ENCODE measurements at places on chromosomes 7 and 10. TPM values are rescaled to one million over a fixed set of nuclear protein-coding genes. Genes with fewer than 3 reads are reported as not detected.

- no peak for DNase-seq
- no peak overlapping the region for H3K4me3 ChIP-seq
- H3K27me3 ChIP-seq, result peaks cover 26% of the 10 kb centered on the region
Observed at GRCh38 chr10:22323538-22324305, 2.8 kb downstream of the BMI1 start.

DNA sequence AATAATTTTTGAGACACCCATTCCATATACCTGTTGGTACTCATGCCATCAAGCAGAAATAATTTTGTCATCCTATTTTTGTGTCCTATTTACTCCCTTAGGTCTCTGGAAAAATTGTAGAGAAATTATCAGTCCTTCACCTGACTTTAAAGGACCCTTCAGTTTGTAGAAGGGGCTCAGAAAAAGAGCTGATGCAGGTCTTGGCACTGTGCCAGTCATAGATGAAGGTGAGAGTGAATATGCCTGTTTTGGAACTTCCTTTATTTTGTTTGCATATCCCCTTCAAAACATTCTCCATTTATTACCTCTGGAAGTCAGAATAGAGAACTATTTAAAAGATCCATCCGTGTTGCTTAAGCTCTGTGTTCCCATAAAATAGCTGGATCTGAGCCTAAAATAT, 321.0 kb upstream of the TPK1 start:
- H3K36me3 ChIP-seq, result no peaks in the 10 kb centered on the region
- no peak for DNase-seq

Gene RBAK
- total RNA-seq, result 8.4 TPM

- no peak for DNase-seq
- no peaks in the 10 kb centered on the region for H3K36me3 ChIP-seq
- H3K4me3 ChIP-seq, result no peak overlapping the region
- no peak overlapping the region for H3K27ac ChIP-seq
- H3K4me1 ChIP-seq, result no peaks in the 10 kb centered on the region
- peaks cover 68% of the 10 kb centered on the region for H3K27me3 ChIP-seq
Observed at GRCh38 chr10:77455561-77455960, 182.0 kb downstream of the KCNMA1 start.

Gene ELFN1
- 10.5 TPM for total RNA-seq

- H3K27me3 ChIP-seq, result peaks cover 27% of the 10 kb centered on the region
- H3K4me3 ChIP-seq, result no peak overlapping the region
- H3K27ac ChIP-seq, result no peak overlapping the region
- H3K4me1 ChIP-seq, result peaks cover 15% of the 10 kb centered on the region
- no peaks in the 10 kb centered on the region for H3K36me3 ChIP-seq
Observed at GRCh38 chr10:106615081-106615480, 549.4 kb downstream of the SORCS1 start.

DNA sequence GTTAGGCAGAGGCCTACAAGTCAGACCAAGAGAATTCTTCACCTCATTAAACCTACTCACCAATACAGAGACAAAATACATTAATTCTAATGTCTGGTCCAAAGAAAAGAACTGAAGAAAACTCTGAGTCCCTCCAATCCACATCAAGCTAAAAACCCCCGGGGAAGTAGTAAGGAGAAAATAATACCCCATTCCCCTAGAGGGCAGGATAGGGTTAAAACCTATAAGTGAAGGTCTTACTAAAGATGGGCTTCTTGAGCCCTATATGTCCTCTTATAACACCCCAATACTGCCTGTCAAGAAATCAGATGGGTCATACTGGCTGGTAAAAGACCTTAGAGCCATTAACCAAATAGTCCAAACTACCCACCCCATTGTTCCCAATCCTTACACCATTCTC, 141.3 kb upstream of the TMEM106B start:
- no peak overlapping the region for H3K27ac ChIP-seq
- no peak overlapping the region for H3K4me3 ChIP-seq
- H3K36me3 ChIP-seq, result no peaks in the 10 kb centered on the region
- H3K4me1 ChIP-seq, result no peaks in the 10 kb centered on the region
- DNase-seq, result no peak
- H3K27me3 ChIP-seq, result no peaks in the 10 kb centered on the region

- no peaks in the 10 kb centered on the region for H3K27me3 ChIP-seq
- H3K27ac ChIP-seq, result peak overlapping the region; percentile 68
- H3K4me3 ChIP-seq, result no peak overlapping the region
- H3K4me1 ChIP-seq, result peaks cover 42% of the 10 kb centered on the region
Observed at GRCh38 chr7:24924375-24924774, 55.6 kb downstream of the OSBPL3 start.

Gene DYNC1I1
- 38.8 TPM for total RNA-seq

- no peaks in the 10 kb centered on the region for H3K36me3 ChIP-seq
- H3K27ac ChIP-seq, result no peak overlapping the region
- H3K4me1 ChIP-seq, result peaks cover 3% of the 10 kb centered on the region
Observed at GRCh38 chr10:110437761-110438341, 59.9 kb upstream of the DUSP5 start.

- H3K27me3 ChIP-seq, result no peaks in the 10 kb centered on the region
- no peak overlapping the region for H3K4me3 ChIP-seq
- no peak overlapping the region for H3K27ac ChIP-seq
- DNase-seq, result no peak
- H3K4me1 ChIP-seq, result peaks cover 26% of the 10 kb centered on the region
Observed at GRCh38 chr7:47885309-47885986, 62.8 kb downstream of the PKD1L1 start.

Gene OR2A12
- not detected for total RNA-seq

- H3K27me3 ChIP-seq, result no peaks in the 10 kb centered on the region
- H3K4me3 ChIP-seq, result no peak overlapping the region
- H3K36me3 ChIP-seq, result no peaks in the 10 kb centered on the region
- H3K4me1 ChIP-seq, result no peaks in the 10 kb centered on the region
- no peak overlapping the region for H3K27ac ChIP-seq
Observed at GRCh38 chr7:14717816-14718215, 184.7 kb downstream of the DGKB start.

Gene ICA1
- total RNA-seq, result 54.9 TPM

DNA sequence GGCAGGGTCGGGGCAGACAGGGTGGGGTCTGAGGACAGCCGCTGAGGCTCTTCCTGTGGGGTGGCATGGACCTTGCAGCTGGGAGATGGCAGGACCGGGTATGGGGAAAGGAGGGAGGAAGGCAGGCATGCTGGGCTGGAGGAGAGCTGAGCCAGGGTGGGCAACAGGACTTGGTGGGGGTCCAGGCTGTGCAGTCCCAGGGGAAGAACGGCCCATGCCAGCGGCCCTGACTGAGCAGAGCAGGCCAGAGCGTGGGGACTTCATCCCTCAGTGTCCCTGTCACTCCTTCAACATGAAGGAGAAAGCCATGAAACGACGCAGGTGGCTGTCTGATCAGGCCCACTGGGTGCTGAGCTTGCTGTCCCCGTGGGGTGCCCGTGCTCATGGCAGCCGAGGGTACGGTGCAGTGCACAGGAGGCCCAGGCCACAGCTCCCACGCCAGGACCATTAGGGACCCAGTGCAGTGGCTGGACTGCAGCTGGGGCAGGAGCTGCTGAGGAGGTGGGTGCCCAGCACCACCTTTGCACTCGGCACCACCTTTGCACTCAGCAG, 519.6 kb downstream of the PTPRN2 start:
- H3K27me3 ChIP-seq, result peaks cover 39% of the 10 kb centered on the region
- H3K36me3 ChIP-seq, result no peaks in the 10 kb centered on the region
- H3K27ac ChIP-seq, result no peak overlapping the region
- no peak for DNase-seq
- H3K4me3 ChIP-seq, result no peak overlapping the region

Gene AOAH
- total RNA-seq, result 1.9 TPM

GRCh38 chr10:59311025-59311424, 51.3 kb downstream of the FAM13C start:
- peak overlapping the region; percentile 78 for H3K27ac ChIP-seq
- H3K4me3 ChIP-seq, result no peak overlapping the region
- no peaks in the 10 kb centered on the region for H3K27me3 ChIP-seq
- H3K4me1 ChIP-seq, result peaks cover 80% of the 10 kb centered on the region
- DNase-seq, result no peak
- no peaks in the 10 kb centered on the region for H3K36me3 ChIP-seq

GRCh38 chr10:82827901-82828300, 952.9 kb downstream of the NRG3 start:
- no peaks in the 10 kb centered on the region for H3K4me1 ChIP-seq
- no peaks in the 10 kb centered on the region for H3K27me3 ChIP-seq
- no peaks in the 10 kb centered on the region for H3K36me3 ChIP-seq
- H3K27ac ChIP-seq, result no peak overlapping the region
- no peak overlapping the region for H3K4me3 ChIP-seq
- DNase-seq, result no peak

DNA sequence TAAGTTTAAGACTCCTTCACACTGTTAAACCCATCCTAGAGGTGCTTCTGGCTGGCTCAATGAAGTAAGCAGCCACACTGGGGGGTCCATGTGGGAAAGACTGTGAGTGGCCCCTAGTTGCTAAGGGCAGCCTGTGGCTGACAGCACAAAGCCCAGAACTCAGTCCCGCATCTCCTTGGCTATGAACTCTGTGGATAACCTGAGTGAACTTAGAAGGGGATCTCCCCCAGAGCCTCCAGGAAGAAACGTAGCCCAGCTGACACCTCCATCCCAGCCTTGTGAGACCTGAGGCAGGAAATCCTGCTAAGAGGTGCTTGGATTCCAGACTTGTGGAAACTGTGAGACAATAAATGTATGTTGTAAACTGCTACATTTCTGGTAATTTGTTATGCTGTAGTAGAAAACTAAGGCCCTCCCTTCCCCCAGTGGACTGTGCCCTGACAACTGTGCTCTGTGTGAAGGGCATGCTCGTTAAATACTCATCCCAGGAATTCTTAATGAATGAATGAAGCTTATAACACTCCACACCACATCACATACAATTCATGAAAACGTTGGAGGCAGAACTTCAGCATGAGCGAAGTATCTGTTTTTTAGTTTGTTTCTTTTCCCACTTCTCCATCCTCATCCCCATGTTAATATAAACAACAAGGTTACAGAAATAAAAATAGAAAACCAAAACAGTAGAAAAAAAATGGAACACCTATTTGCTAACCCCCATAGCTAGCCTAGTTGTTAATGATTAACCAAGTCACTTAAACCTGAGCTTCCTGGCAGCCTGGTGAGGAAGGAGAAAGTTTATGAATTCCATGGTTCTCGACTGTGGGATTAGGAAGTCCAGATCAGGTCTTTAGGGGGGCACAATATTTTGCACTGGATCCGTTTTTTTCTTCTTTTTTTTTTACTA, 36.8 kb upstream of the AOAH start:
- no peaks in the 10 kb centered on the region for H3K27me3 ChIP-seq
- H3K4me1 ChIP-seq, result peaks cover 4% of the 10 kb centered on the region
- DNase-seq, result no peak
- H3K4me3 ChIP-seq, result no peak overlapping the region
- H3K36me3 ChIP-seq, result no peaks in the 10 kb centered on the region
- H3K27ac ChIP-seq, result no peak overlapping the region

DNA sequence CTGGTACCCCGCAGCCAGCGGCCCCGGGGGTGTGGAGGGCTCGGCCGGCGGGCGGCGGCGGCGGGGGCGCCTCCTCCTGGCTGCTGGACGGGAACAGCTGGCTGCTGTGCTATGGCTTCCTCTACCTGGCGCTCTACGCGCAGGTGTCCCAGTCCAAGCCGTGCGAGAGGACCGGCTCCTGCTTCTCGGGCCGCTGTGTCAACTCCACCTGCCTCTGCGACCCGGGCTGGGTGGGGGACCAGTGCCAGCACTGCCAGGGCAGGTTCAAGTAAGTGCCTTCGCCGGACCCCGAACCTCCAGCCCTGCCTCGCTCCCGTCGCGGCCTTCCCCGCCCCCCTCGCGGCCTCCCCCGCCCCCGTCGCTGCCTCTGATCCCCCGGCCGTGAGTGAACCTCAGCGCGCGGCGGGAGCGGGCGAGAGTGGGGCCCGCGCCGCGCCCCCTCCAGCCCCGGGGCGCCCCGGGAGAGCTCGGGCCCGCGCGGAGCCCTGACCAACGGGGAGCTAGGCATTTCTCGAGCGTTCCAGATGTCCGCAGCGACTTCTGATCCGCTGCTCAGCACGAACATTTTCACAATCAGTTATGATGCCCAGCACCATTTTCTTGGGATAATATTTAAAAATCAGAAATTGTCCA, 727 bp downstream of the ATRNL1 start:
- DNase-seq, result no peak
- H3K4me1 ChIP-seq, result peaks cover 18% of the 10 kb centered on the region
- H3K36me3 ChIP-seq, result no peaks in the 10 kb centered on the region

Gene SLC26A5
- total RNA-seq, result not detected

GRCh38 chr7:51316666-51317581, at the start of gene COBL:
Gene COBL (minus strand): TSS chr7:51316809. CDS start chr7:51316633, 176 bp downstream.
- peaks cover 42% of the 10 kb centered on the region for H3K4me1 ChIP-seq
- H3K4me3 ChIP-seq, result peak within 1 kb of the TSS; percentile 70
- peak; percentile 29 for DNase-seq
- H3K36me3 ChIP-seq, result no peaks in the 10 kb centered on the region

GRCh38 chr10:23151071-23151470, 41.0 kb upstream of the PTF1A start:
- H3K4me1 ChIP-seq, result no peaks in the 10 kb centered on the region
- no peaks in the 10 kb centered on the region for H3K36me3 ChIP-seq
- H3K4me3 ChIP-seq, result no peak overlapping the region
- H3K27ac ChIP-seq, result no peak overlapping the region
- DNase-seq, result no peak

Gene FGL2
- 10.6 TPM for total RNA-seq

Gene ATRNL1
- total RNA-seq, result 2.9 TPM

DNA sequence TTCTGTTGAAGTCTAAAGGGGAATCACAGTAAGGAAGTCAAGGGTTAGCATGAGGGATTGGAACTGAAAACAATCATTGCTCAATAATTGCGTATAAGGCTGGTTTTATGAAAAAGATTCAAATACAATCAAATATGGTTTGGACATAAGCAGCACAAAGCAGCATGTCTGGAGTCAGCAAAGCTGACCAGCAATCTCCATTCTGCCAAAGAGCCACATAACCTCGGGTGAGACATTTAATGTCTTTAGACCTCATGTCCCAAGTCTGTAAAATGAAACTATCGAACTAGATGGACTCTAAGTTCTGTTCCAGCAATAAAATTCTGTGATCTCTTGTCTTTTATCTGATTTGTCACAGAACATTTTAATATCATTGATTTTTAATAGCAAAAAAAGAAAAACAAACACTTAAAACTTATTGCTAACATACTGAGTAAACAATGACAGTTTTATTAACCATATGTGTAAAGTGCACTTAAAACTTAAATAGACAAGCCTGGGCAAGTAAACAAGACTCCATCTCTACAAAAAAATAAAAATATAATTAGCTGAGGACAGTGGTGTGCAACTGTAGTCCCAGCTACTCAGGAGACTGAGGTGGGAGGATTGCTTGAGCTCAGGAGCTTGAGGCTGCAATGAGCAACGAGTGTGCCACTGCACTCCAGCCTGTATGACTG, 217.0 kb downstream of the MAGI2 start:
- H3K4me3 ChIP-seq, result no peak overlapping the region
- H3K36me3 ChIP-seq, result no peaks in the 10 kb centered on the region
- H3K4me1 ChIP-seq, result no peaks in the 10 kb centered on the region
- no peaks in the 10 kb centered on the region for H3K27me3 ChIP-seq
- no peak overlapping the region for H3K27ac ChIP-seq

Gene ARID5B
- 13.7 TPM for total RNA-seq

All from left ventricle myocardium inferior (tissue), 1 donor.